GM23248 (cell line): ENCODE measurements at places on chromosomes 7 and 10. TPM values are rescaled to one million over a fixed set of nuclear protein-coding genes. Genes with fewer than 3 reads are reported as not detected.
A peak's percentile ranks its signal among the peaks of the same experiment; 100 is the strongest.

Gene RAPGEF5
- total RNA-seq = 0.86 and 1.0 TPM in 2 replicates

Gene TMEM270
- total RNA-seq = not detected in 2 replicates

DNA sequence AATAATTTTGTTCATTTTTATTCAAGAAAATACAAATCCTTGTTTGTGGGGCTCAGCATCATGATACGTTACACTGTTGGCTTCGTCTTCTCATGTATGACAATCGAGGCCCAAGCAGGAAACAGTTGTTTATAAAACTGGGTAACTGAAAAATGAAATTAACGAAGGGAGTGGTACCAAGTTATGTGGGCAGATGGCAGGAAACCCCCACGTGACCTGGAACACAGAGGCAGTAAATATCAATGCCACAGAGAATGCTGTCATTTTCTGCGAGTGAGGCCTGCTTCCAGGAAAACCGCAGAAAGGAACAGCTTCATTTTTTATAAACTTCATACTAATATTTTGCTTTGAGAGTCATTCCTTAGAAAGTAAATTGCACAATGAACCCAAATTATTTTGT lies 201.0 kb upstream of the ADARB2 start:
- no peak for DNase-seq

- peak; percentile 98 for DNase-seq
Observed at GRCh38 chr10:5584895-5585516, 60.2 kb downstream of the CALML3 start.

DNA sequence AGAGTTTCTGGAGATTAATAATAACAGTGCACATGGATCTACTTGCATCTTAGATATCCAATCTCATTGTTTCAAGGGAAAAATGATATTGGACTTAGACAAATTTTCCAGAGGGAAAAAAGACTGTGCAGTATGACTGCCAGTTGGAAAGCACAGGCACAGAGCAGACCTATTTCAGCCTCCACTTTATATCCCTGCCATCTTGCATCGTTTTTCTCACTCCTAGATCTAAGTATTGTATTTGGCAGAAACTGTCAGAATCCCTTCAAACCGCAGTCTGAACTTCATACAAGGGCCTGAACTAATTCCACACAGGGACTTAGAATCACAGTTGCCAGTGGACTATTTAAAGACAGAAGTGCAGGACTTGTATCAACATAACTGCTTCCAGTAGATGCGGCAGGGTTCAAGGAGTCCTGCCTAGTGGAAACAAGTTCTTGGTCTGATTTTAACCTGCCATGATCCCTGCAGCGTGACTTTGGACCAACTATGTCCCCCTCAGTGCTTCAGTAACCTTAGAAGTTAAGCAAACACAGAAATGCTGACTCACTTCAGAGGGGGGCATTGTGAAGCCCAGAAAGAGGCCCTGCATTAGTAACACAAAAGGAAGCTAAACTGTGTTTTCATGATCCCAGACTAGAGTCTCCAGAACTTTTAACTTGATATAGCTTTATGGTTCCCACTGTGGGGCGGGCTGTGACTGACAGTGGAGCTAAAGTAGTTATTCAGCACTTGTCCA lies 95.7 kb upstream of the PALS2 start:
- DNase-seq = peak; percentile 88
